Head of caudate nucleus (tissue), 42 donors: ENCODE measurements at places on chromosomes 1 and 21.

GRCh38 chr1:52627028-52627427 is 5.9 kb upstream of the SHISAL2A start:
- DNase-seq, result no peak

DNA sequence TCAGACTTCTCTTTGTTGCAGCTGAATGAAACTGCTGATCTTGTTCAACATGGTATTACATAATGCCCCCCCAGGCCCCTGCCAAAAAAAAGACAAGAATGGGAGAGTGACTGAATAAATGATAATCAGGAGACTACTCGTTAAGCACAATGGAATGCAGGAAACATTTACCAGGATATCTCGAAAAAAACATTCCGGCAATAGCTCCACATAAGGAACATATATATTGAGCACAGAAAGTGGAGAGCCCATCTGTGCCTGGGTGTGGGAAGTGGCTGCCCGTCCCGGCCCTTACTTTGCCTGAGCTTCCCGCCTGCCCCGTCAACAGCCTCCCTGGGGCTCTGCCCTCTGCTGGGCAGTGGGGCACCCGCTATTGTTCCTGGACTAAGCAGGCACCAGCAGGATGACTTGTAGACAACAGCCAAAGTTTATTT is 13.3 kb downstream of the TRIM11 start:
- DNase-seq, result no peak

GRCh38 chr1:198620218-198620617 is 18.6 kb upstream of the PTPRC start:
- no peak for DNase-seq

- no peak for DNase-seq
Measured at GRCh38 chr1:183444243-183444642, 26.1 kb upstream of the NMNAT2 start.

DNA sequence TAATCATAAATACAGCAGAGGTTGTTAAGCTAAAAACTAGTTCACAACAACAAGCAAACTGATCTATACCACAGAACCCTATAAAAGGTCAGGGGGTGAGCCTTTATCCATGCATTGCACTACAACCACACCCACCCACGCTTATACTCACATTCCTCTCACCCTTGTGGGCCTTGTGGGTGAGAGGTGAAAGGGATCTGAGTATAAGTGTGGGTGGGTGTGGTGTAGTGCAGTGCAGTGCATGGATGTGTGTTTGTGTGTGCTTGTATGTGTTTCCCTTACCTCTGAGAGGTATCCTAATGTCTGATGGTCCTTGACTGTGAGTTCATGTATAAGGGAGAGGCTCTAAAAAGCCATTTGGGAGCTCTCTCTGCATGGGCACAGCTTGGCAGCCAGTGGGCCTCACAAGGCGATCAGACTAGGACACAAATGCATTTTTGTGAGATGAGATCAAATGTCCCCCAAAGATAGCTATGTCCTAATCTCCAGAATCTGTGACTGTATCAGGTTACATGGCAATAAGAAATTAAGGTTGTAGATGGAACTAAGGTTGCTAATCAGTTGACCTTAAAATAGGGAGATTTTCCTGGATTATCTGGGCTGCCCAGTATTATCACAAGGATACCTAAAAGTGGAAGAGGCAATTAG is 95.5 kb upstream of the DPT start:
- no peak for DNase-seq

GRCh38 chr1:92094090-92094489 is 13.9 kb downstream of the BTBD8 start:
- no peak for DNase-seq

DNA sequence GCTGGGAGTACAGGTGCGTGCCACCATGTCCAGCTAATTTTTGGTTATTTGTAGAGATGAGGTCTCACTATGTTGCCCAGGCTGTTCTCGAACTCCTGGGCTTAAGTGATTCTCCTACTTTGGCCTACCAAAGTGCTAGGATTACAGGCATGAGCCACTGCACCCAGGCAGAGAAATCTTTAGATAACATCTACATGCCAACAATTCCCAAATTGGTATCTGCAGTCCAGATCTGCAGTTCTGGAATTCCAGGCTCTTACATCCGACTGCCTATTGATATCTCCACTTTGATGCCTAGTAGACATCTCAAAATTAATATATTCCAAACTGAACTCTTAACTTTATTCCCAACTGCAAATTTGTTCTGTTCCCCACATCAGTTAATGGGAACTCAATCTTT is 23.3 kb downstream of the INAVA start:
- no peak for DNase-seq

GRCh38 chr1:15950763-15951295 is 25.1 kb downstream of the ZBTB17 start:
- no peak for DNase-seq

DNA sequence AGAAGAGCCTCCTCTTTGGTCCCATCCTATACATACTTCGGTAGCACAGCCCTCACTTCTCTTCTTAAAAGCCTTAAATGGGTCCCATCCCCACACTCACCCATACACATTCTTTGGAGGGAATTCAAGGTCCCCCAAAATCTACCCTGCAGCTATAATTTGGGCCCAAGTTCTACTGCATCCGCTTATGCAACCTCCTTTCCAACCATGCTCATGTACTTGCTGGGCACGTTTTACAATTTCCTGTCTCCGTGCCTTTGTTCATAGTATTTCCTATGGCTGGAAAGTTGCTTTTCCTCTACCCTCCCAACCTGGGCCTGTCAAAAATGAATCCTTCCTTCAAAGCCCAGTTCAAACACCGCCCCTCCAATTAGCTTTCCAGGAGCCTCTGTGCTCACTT is 99.7 kb downstream of the SLC45A1 start:
- no peak for DNase-seq

DNA sequence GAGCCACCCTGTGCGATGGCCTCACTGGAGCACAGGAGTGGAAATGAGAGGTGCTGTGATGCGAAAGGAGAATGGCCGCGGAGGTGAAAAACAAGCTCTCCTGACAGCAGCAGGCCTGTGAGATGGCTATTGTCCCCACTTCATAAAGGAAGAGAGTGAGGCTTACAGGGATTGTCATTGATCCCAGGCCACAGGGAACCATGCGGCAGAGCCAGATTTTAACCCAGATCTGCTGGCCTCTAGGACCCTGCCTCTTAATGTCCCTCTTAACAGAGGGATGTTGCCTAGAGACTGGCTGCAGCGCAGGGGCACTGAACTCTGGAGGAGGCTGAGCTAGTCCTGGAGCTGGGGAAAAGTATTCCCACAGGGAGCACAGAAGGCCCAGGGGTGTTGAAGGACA is 3.1 kb upstream of the SYTL1 start:
- DNase-seq, result no peak

GRCh38 chr1:48777219-48777895 is 666 bp upstream of the BEND5 start:
- no peak for DNase-seq

DNA sequence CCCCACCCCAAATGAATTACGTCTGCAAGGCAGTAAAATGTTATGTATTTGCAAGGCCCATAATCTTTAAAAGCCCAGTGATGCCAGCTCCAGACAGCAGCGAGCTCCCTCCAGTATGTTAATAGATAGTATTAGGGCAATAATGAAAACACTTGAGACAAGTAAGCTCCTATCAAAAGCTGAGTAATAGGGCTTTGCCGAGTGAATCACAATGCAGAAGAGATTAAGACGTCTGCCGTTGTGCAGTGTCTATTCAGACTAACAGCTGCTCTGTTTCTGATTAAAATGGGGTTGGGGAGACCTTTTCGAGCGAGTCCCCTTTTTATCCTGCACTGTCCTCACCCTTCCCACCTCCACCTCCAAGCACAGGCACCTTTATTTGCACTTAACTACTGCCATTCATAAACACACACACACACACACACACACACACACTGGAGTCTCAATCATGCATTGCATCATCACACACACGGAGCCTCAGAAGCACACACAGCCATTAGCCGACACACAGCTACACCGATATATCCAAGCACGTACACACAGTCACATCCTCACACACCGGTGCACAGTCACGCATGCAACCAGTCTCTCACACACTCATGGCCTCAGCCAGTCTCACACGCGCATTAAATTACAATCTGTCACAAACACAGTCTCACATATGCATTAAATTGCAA is 46.0 kb upstream of the FOXO6 start:
- DNase-seq, result no peak

DNA sequence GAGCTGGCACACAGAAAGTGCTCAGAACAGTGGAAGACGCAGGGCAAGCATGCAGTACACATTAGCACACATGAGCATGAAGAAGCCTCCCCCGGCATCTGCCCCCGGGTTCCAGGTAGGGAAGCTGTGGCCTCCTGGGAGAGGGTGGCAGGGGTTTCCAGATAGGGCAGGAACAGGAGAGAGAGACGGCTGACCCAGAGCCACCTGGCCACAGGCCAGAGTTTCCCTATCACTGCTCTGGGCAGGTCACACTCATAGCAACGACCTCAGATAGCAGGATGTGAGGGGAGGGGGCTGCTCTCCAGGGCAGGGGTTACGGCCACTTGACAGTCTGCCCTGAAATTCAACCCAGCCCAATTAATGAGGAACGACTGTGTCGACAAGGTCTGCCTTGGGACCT is 36.6 kb downstream of the GLIS1 start:
- DNase-seq, result no peak

DNA sequence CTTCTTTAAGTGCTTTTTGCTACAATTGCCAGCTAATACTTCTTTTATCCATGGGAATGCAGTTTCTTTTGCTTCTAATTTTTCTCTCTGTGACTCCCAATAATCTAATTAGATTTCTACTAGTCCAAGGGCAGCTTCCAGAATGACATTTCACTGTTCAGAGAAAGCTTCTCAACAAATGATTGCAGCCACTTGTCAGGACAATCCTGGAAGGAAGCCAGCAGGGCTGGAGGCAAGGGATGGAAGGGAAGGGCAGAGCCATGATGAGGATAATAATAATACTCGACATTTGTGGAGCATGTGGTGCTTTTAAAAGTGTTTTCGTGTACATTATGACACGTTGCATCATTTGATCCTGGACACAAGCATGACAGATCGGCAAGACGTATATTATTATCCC is 19.4 kb downstream of the F11R start:
- no peak for DNase-seq

- no peak for DNase-seq
Measured at GRCh38 chr1:175225805-175226129, 33.2 kb upstream of the KIAA0040 start.

- DNase-seq, result no peak
Measured at GRCh38 chr1:207304710-207305488, 16.6 kb upstream of the CD55 start.

GRCh38 chr1:223489439-223489838 is 96.2 kb downstream of the CCDC185 start:
- no peak for DNase-seq

DNA sequence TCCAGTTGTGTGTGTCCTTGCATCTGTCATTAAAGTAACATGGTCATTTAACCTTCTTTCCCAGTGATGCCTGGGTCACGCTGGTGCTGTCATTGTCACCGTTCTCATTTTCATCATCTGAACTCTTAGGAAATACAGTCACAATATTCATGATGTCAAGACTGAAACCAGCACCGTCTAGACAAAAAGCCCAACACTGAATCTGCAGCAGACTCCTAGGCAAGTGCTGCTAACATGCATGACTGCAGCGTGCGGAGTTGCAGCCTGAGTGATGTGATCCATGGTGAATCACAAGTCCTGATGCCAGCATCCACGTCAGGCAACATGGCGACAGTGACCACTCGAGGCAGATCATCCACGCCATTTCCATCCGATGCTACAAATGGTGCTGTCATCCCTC is 37.6 kb downstream of the MRPL37 start:
- DNase-seq, result no peak

GRCh38 chr1:76086597-76086996 is 12.1 kb downstream of the ST6GALNAC3 start:
- DNase-seq, result no peak

DNA sequence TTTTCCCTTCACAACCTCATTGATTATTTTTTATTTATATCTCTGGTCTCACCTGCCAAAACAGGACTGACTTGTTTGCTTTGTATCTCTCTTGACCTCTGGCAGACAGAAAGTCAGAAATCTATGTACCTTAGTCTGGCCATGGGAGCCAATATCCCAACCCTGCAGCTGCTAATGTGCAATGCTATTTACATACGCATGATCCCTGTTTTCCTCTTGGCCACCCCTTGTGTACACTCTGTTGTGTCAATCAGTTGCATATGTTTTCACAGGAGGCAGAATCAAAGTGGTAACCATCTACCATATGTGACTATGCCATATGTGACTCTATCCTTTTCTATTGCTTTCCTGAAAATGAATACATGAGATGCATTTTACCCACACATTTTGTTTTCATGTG is 688.8 kb downstream of the PLA2G4A start:
- no peak for DNase-seq

- no peak for DNase-seq
Measured at GRCh38 chr1:94683886-94684285, 136.3 kb upstream of the SLC44A3 start.

- peak; percentile 62 for DNase-seq
Measured at GRCh38 chr1:244788493-244789275, 46.8 kb upstream of the COX20 start.

GRCh38 chr1:7052701-7053100 is 267.4 kb downstream of the CAMTA1 start:
- no peak for DNase-seq

DNA sequence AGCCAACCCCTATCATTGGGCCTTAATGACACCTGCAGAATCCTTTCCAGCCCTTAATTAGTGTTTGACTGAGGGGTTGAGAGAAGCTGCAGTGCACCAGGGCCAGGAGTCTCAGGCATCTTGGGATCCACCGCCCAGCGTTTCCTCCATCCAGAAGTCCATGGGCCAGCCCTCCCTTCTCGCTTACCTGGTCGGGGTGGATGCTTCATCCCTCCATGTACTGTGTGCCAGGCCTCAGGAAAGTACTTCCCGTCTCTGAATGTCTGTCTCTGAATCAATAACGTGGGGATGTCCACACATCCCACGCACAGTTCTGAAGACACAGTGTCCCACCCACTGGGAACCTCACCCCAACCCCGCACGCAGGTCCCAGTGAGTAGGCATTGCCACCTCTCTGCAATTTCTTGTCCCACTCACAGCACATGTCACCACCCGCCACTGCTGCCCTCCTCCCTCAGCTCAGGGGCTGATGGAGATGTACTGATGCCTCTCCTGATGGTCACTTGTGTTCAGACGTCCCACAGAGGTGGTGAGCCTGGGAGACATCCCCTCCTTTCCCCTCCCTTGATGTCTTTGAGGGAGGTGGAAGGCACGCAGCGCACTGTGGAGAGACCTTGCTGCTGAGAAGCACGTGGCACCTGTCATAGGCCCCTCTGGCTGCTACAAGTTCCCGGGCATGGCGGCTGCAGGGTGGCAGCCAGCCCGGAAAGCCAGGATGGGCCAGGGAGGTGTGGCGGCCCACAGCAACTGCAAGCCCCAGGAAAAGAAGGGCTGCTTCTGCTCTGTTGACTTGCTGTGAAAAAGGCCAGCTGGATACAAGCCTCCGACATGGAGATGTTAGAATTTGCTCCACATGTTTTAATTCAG is 29.4 kb upstream of the PRSS38 start:
- DNase-seq, result peak; percentile 9

DNA sequence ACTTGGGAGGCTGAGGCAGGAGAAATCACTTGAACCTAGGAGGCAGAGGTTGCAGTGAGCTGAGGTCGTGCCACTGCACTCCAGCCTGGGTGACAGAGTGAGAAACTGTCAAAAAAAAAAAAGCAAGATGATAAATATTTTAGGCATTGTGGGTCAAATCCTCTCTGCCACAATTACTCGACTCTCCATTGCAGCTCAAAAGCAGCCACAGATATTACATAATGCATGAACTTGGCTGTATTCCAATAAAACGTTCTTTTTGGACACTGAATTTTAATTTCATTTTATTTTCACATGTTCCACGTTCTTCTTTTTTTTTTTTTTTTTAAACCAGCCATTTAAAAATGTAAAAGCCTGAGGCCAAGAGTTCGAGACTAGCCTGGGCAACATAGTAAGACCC is 69.4 kb downstream of the TCP10L start:
- no peak for DNase-seq
